ENCODE measurements at places on chromosomes 4 and X.

DNA sequence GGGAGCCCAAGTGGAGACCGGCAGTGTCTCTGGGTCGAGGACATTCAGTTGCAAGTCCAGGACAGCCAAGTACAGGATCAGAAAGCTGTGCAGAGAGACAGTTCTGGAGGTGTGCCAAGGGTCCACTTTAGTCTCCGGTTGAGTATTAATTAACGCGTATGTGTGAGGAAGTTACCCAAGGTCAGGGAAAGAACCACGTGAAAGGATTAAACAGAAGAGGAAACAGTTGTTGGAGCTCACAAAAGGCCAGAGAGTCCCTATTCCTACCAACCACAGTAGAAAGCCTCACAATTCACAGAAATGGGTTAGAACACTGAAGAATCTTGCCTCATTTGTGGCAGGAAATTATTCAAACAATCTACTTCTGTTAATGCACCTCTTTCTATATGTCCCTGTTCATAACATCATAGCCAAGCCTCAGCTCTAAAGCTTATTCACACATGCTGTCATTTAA is 17.9 kb upstream of the NSUN7 start:
- DNase-seq = no peak

GRCh38 chr4:150960079-150960478 is 55.0 kb downstream of the LRBA start:
- DNase-seq = no peak

DNA sequence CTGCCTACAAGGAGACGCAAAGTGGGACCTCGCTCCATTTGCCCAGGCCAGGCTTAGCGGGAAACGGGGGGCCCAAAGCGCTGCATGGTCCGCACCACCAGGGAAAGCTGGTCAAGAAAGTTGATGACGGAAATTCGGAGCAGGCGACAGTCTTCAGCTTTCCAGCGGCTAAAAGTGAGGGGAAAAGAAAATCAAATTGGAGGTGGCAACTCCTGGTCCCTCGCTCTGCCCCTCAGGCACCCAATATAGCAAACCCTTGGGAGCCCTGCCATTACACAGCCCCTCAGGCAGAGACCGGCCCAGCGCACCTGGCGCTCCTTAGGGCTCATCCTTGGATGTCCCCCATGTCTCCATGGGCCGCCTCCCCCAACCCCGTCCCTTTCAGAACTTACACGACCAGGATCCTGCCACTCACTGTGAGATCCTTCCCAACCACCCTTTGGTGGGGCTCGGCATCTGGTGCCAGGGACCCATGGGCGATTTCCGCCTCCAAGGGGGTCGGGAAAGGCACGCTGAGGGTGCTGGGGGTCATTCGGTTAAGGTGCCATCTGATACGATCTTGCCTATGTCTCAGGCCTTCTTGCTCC is 1.1 kb downstream of the LAGE3 start:
- peak; percentile 43 for DNase-seq

- no peak for DNase-seq
Measured at GRCh38 chr4:26061248-26061986, 147.4 kb downstream of the SMIM20 start.

GRCh38 chr4:86497980-86498862 is 95.9 kb upstream of the PTPN13 start:
- DNase-seq = no peak

- DNase-seq = no peak
Measured at GRCh38 chrX:19440713-19441112, 74.6 kb downstream of the MAP3K15 start.

Measured in right forelimb (tissue), 1 donor.